ENCODE measurements at places on chromosomes 2 and 18. TPM values are rescaled to one million over a fixed set of nuclear protein-coding genes. Genes with fewer than 3 reads are reported as not detected.

DNA sequence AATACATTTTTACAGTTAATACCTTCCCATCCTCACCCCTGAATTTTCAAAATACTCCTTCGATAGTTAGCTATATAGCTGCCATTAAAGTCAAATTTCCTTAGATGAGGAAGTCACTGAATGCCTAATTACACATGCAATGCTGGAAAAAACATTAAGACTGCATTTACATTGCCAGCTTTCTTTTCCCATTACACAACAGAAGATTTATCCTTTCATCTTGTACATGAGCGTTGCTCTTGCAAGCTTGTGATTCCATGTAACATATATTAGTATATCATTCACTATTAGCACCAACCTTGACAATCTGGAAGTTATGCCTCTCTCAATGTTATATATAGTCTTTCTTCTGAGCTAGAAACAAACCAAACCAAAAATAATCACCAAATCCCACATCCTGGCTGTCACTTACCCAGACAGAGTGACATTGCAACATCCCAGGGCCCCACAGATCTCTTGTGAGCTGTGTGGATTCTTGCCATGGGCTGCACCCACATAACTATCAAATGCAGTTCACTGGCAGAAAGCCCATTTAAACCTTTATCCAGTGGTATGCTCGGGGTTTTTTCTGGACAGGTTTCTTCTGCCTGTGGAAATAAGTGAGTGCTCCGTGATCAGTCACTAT, 79.2 kb upstream of the PAPOLG start:
- DNase-seq = no peak

- DNase-seq = no peak
Observed at GRCh38 chr2:150679456-150680120, 192.1 kb upstream of the RND3 start.

The HDHD2 gene
- polyA plus RNA-seq = 50.8 TPM

DNA sequence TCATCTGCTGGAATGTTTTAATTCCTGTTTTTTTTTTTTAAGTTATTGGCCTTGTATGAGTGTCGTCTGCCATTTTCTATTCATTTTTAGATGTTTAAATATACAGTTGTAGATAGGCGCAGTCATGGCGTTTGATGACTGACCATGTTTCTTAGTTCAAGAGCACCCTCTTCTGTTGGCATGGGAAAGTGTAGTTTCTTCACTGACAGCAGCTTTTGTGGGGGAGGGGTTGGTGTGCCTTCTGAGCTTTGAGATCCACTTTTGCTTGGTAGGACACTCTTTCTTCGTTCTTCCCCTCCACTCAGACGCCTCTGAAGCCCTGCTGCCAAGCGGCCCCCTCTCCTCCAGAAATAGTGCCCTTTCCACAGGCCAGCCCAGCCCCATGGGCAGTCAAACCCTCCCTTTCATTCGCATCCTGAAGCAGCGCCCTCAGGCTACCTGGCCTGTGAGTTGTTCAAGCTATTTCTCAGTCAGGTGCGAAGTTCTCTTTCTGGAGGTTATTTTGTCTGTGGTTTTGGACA, 492.0 kb downstream of the TNS1 start:
- DNase-seq = peak; percentile 58

The MTERF4 gene
- polyA plus RNA-seq = 57.8 TPM

The MOCOS gene
- not detected for polyA plus RNA-seq

DNA sequence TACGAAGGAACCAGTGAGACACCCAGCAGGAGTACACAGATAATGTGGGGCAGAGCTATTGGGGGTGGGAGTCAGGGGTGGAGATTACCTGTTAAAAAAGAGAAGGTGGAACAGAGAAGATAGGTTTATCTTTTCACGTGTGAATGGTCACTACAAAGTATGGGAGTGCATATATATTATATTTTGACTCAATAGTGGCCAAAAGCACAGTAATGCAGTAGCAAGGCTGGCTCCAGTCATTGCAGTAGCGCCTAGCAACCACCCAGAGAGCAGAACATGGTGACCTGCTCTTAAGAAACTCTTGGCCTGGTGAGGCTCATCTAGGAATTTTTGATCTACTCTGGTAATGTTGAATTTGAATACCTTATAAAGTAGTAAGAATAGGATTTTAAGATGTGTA, 1.0 kb downstream of the IMPACT start:
- no peak for DNase-seq

- DNase-seq = no peak
Observed at GRCh38 chr2:168559187-168559586, 103.1 kb downstream of the CERS6 start.

The CNRIP1 gene
- polyA plus RNA-seq = not detected

DNA sequence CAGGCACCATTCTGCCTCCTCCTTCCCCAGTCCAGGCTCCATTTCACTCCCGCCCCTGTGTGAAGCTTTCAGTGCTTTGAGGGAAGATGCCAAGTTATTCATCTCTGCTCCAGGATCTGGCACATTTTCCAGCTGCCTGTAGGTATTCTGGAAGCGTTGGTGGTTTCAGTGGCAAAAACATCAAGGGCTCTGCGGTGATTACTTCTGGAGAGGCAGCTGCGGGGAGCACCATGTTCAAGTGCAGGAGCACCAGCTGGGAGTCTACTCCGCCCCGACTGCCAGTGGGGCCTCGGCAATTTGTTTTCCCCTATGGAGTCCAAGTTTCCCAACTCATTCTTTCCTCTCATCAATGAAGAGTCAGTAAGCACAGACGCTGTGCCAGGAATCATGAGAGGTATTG, 211.7 kb downstream of the CLIP4 start:
- DNase-seq = no peak

DNA sequence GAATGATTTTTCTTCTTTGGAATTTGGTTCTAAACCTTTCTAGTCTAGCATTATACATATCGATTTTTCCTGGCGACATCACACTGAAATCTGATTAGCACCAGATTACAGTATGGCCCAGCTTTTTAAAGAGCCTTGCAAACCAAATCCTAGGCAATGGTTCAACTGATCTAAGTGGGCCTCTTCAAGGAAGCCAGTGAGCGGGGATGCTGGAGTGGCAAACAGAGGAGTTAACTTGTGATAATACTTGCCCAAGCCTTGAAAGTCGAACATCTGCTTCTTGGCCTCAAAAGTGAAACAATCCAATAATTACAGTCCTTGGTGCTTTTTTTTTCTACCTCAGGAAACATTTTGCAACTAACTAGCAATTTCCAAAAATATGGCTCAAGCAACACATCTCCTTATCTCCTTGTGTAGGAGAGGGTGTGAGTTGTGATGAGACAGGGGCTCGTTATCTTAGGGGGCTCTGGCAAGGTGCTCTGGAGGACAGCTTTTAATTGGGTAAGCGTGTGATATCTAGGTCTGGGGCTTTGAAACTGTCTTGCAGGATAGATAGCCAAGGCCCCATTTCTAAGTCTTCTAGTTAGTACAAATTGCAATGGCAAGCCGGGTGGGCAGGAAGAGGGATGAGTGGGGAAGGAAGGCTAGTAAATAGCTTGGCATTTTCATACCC, 240.2 kb upstream of the CCDC68 start:
- no peak for DNase-seq

The PGAP1 gene
- 1.6 TPM for polyA plus RNA-seq

The ANKRD30B gene
- not detected for polyA plus RNA-seq

DNA sequence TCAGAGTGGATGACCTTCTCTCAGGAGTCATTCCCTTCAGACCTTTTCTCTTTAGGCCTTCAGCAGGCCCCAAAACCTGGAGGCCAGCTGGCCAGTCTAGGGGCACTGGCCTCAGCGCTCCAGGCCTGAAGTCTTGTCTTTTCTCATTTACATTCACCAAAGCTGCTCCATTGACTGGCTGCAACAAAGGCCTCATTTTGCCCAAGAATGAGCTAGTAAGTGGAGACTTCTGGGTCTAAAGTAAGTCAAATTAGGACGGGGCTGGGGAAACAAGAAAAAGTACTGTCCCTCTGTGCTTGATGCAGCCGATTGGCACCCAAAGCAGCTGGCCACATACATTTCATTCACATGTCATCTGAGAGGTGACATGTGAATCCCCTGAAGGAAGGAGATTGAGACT, 83.8 kb upstream of the RIOK3 start:
- no peak for DNase-seq

DNA sequence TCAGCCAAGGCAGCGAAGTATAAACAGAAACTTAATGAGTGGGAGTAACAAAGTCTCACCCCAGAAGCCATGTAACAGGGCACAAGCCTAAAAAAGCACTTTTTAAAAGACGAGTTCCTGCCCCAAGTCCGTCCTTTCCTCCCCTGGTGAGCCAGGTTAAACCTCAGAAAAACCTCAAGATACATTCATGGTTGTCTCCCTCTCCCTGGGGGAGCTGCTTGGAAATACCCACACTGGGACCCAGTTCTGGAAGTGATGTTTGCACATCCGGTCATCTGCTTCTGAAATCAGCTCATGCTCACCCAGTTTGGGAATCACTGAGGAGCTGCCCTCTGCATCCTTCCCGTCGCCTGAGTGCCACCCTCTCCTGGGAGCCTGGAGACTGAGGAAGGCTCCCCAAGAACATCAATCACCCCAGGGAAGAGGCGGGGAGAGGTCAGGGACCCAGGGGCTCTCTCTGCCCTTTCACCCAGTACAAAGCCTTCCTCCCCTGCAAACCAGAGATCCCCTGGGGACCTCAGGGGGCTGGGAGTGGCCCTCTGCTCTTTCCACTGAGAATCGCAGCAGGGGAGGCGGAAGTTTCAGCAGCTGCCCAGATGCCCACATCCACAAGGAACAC, 150.6 kb upstream of the AGAP1 start:
- no peak for DNase-seq

DNA sequence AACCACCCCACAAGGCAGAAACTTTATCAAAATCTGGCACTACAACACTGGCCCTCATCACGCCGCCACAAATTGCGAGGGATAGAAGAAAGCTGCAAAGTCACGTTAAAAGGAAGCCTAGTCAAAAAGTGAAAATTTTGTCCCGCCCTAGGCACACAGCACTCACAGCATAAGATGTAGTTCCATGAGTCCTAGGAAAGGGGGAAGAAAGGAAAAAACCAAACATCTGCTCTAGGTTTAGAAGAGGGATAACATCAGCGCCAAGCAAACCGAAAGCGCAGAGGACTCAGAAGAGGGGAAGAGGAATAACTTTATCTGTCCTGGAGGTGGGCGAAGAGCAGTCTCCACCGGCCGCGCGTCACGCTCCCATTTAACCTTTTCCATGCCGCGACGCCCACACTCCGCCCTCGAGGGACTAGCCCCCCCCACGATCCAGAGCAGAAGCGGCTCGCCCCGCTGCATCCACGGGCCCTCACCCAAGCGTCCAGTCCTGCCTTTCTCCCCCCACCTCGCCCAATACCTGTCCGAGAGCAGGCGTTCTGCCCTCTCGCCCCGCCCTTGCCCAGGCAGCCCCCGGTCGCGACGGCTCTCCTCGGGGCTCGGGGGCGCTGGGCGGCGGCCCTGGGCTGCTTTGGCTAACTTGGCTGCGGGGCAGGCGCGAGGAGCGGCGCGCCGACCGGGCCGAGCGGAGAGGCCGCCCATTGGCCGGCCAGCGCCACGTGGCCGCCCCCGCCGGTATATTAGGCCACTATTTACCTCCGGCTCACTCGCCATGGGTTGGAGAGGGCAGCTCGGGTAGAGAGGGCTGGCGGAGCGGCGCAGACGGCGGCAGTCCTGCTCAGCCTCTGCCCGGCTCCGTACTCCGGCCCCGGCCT, at the start of gene HOXD1:
Gene HOXD1 (plus strand): TSS at position 770 of the 875 bp plus-strand sequence. CDS start 134 bp downstream, outside the sequence.
- DNase-seq = no peak

Data from naive thymus-derived CD8-positive, alpha-beta T cell (primary cell).